K562 (cell line): ENCODE measurements at places on chromosomes 12 and 14. TPM values are rescaled to one million over a fixed set of nuclear protein-coding genes. Genes with fewer than 3 reads are reported as not detected.

DNA sequence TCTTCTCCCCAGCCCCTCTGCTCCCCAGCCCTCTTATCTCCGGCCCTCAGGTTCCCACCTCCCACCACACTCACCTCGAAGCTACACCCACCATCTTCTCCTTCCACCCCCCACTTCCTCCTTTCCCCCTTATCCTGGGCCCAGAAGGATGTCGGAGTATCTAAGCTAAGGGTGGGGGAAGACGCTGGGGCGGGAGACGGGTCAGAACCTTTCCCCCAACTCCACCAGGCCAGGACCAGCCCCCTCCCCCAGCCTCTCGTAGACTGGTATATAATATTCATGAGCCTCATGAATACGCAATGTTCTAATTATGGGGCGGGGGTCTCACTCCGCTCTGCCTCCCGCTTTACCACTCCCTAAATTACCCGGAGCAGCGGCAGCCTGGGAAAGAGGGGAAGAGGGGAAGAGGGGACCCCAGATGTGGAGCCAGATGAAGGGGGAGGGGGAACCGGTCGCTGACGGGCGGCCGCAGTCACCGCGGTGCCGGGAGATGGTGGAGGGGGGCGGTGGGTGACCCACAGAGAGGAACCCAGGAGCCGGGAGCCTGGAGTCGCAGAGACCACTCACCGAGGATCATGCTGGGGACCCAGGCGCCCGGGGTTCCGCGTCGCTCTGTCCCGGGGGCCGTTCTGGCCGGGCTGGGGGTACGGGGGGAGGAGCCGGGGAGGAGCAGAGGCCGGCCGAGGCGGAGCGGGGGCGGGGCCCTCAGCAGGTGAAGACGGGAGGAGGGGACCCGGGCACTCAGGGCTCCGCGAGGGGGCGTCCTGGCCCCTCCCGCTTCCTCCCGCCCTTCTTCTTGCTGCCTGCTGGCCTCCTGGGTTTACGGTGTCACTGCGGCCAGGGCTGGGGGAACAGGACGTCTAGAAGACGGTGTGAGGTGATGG is 6.4 kb upstream of the ZNF385A start:
- DNase-seq: peak; percentile 95

- DNase-seq: no peak
These were observed 3.8 kb upstream of the TSPAN8 start for GRCh38 chr12:71161591-71161990.

The RBM25 gene
- total RNA-seq: 47.3 and 51.4 TPM in 2 replicates

GRCh38 chr12:126055521-126055920 is 990.3 kb downstream of the AACS start:
- DNase-seq: no peak

DNA sequence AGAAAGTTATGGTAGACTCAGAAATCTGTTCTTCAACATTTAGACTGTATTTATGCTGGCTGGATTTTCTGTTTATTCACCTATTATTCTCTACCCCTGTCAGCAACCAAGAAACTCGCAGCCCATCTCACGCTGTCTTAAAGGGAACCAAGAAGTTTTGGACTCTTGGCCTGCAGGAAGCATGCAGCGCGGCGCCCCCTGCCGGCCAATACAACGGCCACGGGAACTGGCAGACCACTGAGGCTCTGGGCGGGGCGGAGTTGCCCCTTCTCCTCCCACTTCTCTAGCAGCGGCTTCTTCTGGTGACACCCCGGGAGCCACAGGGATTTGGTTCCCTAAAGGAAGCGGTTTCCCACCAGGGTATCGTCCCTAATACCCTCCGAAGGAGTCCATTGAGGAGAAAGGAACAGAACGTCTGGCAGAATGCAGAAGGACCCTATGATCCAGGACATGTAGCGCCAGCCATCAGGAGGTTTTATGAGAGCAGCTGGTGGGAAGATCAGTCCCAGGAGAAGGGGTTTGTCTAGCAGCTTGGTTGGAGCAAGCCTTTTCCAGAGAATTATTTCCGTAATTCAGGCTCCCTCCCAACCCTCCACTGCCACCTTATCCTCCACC is 21.0 kb upstream of the RNASE2 start:
- peak; percentile 72 for DNase-seq

- no peak for DNase-seq
These were observed 22.6 kb downstream of the GPHB5 start for GRCh38 chr14:63296060-63296563.

GRCh38 chr14:23432946-23433345 is 2.5 kb downstream of the MYH7 start:
- DNase-seq: no peak
